ENCODE measurements at places on chromosomes 2 and 18.

DNA sequence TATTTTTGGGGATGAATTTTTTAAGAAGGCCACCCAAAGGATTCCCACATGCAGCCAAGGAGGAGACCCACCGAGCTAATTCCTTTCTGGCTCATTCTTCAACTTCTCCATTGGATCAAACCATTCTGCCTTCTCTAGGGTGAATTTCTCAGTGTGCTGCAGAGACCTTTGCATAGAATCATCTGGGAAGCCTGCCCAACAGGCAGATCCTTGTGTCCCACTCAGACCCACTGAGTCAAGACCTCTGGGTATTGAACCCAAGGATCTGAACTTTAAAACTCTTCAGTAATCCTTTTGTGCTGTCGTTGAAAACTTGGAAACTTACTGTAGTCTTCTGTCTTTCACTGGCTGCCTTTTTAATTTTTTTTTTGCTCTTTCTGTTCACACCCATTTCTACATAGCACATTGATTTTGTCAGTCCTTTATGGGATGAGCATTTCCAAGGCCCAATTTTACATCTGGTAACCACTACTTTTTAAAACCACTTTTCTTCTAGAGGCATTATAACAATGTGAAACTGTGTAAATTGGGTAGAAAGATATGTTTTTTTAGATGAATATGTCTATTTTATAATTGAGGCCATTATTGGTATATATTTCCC, 120.2 kb downstream of the TSN start:
- DNase-seq = no peak

DNA sequence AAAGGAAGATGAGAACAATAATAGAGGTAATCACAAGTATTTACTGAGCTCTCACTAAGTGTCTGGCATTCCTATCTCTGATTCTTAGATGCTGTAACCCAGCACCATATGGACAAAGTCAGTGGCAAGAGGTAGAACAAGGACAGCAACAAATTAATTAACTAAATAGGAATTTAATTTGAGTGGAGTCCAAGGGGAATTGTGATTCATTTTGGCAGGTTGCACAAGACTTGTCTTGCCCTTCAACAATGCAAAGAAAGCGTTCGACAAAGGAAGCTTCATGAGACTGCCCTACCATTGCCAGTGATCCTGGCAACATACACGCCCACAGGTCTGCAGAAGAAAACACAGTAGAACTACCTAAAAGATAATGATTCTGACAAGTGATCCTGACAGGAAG, 221.6 kb downstream of the RBM43 start:
- no peak for DNase-seq

- DNase-seq = no peak
These were observed 36.6 kb downstream of the ZDBF2 start for GRCh38 chr2:206311026-206311425.

DNA sequence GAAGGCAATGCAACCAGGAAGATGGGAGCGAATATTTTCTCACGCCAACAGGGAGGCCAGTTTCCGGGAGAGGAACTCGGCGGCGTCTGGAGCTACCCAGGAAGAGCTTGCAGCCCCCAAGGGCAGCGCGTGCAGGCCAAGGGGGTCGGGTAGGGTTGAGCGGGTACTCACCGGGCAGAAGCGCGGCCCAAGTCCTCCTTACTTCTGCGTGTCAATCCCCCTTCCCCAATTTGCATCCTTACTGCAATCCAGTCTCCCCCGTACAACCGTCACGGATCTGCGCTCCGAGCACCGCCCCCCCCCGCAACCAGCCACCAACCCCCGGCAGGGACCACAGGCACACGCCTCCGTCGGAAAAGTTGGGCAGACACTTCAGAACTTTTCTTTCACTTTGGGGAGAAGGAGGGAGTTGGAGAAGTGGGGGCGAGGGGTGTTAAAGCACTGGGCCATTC, 1.3 kb downstream of the ATP8B1 start:
- DNase-seq = no peak

DNA sequence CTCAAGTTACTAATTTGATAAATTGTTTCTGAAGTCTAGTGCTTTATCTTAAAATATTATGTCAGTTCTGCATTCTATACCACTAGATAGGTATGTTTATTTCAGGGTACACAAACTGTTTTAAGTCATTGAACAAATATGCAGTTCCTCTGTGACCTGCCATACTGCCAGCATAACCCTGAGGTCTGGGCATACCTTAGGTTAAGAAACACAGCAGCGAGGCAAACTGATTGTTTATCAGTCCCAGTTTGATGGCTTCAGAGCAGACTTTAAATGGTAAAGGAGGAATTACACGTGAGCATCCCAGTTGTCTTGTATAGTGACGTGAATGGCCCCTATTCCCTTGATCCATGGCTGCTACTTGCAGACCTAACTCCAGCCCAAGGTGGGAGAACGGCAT, 186.4 kb upstream of the LRRTM1 start:
- DNase-seq = no peak

DNA sequence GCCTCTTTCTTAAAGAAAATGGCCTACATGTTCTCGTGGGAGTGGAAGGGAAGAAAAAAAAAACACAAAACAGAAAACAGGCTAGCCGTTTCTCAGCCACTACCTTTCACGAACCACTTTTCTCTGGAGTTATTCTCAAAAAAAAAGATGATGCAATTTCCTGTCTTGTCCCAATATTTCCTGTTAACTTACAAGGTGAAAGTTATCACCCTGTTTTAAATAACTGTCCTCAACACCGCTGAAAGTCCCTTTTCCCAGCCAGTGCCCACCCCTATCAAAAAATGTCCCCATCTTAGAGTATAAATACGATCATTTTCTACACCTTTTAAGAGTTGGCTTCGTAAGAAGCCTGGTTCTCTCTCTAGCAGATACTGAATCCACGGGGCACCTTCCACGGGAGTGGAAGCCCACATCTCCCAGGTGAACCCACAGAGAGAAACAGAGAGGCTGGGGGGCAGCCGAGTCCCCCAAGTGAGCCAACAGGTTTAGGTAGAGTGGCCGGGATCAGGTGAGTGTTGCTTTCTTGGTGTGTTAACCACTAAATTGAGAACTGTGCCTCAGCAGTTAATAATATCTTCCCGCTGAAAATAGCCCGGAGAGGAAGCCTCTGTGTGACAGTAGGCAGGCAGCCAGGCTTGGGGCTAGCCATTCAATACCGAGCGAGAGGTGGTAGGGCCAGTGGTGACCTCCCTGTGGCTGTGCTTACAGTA, 15.9 kb downstream of the SMAD7 start:
- DNase-seq = no peak

GRCh38 chr2:48530033-48530811, at the start of gene STON1:
STON1 (plus strand) TSS chr2:48530154; CDS start chr2:48580634, 50,480 bp downstream.
- DNase-seq = no peak

- DNase-seq = no peak
These were observed 18.4 kb upstream of the PRLH start for GRCh38 chr2:237547841-237548416.

DNA sequence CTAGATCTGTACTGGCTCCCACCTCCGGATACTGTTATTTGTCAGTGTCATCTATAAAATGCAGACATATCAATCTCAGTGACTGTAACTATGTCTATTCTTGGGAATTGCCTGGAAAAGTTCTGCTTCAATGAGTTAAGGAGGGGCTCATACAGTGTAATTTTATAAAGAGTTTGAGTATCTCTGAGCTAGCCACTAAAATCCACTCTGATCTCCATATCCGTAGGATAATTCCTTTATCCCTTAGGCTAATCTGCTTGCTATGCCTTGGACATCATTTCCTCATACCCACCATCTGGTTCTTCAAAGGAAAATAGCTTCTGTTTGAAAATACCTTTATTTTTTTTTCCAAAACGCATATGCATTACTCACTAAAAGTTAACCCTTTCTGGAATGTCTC, 863.2 kb downstream of the SUCLG1 start:
- DNase-seq = no peak

DNA sequence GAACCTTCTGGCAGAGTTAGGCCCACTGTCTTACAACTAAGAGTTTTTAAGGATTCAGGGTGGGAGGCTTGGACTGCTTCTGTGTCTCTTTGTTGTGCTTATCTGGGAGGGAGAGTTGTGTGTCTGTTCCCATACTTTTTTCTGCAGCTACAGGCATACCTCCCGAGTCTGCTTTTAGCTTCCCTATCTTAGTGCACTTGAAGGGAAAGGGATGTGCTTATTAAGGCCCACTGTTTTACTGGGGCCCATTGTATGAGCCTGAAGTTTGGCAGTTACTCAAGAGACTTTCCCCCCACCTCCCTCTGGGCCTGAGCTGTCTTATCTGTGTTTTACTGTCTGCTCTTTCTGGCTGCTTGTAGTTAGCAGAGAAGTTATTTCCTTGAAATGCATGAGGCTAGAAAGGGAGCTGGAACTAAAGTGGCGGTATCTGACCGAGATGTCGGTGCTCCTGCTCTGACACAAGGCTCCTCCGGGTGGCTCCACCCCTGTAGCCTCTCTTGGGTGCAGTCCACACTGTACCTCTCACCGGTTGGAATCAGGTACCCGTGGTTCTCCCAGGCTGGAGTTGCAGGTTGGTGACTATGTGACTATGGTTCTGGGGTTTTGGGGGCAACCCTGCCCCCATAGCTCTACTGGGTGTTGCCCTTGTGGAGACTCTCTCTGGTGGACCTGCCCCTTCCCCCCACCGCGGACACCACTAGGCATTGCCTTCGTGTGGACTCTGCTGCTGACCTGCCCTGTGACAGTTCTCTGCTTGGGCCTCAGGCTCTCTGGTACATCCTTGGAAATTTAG, 12.9 kb downstream of the UBR3 start:
- DNase-seq = no peak

DNA sequence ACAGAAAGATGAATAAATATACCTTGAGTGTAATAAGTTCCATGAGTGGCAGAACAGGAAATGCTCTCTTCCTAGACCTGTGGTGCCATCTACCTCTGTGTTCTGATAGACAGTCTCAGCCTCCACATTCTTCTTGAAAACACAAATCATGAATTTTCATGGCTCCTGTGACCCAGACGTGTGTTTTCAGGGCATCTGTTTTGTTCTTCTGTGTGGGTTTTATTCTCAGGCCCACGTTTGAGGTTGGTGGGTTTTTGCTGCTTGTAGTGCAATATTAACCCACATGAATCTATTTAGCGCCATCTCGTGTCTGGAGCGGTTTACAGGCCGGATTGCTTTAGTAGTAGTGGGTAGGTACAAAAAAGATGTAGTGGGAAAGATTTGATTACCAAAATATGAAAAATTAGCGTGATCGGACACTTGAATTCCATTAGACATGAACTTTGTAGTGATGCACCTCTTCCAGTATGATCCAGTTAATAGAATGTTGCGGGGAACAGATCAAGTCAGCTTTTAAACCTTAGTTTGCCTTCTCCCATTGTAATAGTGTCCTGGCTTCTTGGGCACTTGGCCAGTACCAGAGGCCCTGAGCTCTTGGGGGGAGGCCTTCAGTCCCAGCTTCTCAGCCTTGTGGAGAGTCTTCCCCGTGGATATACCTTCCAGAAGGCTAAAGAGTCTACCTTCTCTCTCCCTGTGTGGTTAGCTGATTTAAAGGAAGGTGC, 256.5 kb downstream of the TPGS2 start:
- no peak for DNase-seq

- no peak for DNase-seq
These were observed 44.7 kb upstream of the PTMA start for GRCh38 chr2:231663458-231664212.

GRCh38 chr2:229141424-229142025, 129.6 kb downstream of the PID1 start:
- DNase-seq = no peak

GRCh38 chr2:218063486-218063885, 5.6 kb upstream of the RUFY4 start:
- DNase-seq = no peak

DNA sequence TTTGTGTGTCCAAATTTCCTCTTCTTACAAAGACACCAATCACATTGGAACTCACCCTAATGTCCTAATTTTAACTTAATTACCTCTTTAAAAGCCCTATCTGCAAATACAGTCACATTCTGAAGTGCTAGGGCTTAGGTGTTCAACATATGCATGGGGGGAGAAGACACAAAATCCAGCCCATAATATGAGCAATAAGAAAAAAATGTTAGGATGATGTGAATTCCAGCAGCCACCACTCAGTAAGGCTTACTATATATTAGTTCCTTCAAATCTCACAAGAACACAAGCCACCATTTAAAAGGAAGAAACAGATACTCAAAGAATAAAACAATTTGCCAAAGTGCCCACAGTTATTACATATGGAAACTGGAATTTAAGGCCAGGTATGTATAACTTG, 285.7 kb downstream of the EPHA4 start:
- DNase-seq = no peak

GRCh38 chr2:24083567-24084385, 858 bp downstream of the TP53I3 start:
- peak; percentile 87 for DNase-seq

DNA sequence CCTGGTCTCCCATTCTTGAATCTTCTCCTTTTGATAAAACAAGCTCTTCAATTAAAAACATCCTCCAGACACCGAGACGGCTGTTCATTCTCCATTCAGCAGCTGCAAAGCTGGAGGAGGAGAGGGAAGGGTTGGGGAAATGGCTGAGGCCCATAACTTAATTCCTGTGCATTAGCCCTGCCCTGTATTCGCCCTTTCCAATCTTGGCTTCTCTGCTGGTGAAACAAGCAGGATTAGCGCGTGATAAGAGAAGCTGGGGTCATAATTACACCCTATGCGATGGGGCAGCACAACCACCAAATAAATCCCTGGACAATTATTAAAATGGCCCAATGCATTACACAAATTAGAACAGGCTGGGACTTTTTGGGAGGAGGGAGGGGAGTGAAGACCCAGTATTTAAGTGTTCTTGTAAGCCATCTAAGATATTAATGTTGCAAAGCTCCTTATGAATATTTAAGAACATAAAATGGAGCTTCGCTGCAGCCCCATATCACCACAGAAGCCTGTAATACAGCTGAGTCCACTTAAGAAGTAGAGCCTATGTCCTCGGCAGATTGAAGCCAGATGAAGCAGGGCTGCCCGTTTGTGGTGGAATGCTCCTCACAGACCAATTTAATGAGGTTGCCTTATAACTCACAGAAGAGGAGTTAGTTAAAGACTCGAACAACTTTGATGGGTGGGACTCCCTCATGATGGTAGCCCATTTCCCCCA, 176.6 kb upstream of the SKOR2 start:
- no peak for DNase-seq

DNA sequence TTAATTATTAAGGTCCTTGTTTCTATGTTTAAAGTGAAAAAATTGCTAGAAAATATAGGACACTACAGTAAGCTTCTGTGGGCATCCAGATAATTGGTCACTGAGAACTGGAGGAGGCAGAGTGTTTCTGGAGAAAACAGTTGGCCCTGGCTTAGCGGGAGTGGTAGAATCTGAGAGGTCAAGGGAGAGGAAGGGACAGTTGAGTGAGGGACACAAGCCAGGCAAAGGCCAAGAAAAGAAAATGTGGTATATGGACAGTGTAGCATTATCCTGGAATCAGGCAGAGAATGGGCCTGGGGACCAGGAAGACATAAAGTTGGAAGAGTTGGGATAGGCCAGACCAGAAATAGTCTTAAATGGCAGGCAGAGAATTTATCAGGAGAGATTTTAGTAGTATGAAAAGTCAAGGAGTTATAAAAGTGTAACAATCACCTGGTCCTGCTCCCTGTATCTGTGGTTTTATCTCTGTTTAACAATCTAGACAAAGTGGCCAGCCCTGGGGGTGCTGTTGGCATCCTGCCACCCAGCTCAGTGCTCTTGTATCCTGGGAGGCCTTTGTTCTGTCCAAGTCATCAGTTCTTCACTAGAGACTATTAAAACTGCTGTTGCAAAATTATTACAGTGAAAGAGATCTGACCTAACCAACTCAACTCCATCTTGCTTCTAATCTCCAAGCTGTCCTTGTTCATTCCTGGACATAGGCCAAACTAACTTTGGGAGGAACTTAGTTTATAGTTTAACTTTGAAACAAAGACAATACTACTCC, 15.4 kb upstream of the MSGN1 start:
- no peak for DNase-seq
